Activated T-helper 9 cell treated with anti-CD3 and anti-CD28 coated beads, Interleukin-2, amount 50 U/mL, for 16 hours (primary cell): ENCODE measurements at places on chromosomes 1 and 21.

DNA sequence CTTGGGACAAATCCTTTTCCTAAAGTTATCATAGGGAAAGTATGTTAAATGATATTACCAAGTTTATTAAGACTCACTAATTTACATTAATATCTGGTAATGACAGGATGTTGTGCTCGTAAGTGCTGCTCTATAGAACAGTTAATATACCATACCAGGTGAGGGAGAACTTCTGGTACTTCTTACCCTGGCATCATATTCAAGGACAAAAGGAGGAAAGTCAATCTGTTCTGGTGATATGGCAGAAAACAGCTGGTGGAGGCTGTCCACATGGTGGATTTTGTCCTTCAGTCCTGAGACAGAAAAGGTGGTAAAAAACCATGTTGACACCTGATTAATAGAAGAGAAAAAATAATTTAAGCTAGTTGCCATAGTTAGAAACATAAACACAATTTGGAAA, 51.6 kb downstream of the GDAP2 start:
- DNase-seq: no peak

DNA sequence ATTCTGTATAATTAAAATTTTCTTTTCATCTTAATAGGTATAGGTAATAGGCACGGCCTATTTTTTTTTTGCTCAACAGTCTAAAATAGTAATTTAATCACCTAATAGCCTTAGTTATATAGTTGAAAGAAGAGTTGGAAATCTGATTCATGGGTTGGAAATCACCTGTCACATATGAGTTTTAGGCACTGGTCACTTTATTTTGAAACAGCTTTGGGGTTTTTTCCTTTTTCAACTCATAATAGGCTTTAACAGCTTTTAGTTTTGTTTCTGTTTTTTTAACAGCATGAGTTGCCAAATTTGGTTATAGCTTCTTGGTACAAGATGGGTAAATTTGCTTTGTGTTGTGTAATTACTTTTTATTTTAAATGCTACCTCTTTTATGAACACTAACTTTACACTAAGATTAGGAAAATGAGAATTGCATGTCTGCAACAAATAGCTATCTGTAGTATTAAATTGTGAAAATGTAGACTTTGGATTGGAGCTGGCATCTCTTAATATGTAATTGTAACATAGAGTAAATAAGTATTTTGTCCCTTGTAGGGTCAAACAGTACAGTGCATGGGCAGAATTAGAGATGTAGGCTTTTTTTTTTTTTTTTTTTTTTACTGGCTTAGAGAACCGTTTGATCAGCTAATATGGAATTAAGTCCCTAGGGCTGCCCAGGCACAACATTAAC, 109.8 kb downstream of the OSBPL9 start:
- no peak for DNase-seq

GRCh38 chr1:222002503-222002902, 260.6 kb upstream of the DUSP10 start:
- no peak for DNase-seq

GRCh38 chr21:34113842-34114241, 40.5 kb downstream of the MRPS6 start:
- DNase-seq: no peak

GRCh38 chr1:77926561-77927357, 38.3 kb downstream of the NEXN start:
- no peak for DNase-seq

GRCh38 chr1:152111515-152111968, 3.7 kb downstream of the TCHH start:
- no peak for DNase-seq

DNA sequence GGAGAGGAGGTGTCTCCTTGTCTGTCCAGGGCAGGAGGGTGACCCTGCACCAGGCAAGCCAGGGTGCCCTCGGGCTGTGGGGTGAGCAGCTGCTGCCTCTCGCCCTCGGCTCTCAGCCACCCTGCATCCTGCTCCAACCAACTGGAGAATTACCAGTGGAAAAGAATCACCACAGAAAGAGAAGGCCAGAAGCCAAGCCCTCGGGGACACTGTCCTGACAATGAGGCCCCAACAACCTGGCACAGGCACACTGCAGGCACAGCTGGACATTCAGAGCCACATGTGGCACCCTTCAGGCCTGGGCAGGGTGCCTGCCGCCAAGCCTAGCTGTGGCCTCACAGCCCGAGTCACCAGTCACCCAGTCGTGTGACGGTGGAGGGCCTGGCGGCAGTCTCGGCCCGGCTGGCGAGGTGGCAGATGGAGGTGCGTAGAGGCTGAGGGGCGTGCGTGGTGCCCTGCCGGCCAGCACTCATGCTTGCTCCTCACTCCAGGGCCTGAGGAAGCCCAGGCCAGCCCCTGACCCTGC, 12.0 kb downstream of the MEGF6 start:
- DNase-seq: no peak

DNA sequence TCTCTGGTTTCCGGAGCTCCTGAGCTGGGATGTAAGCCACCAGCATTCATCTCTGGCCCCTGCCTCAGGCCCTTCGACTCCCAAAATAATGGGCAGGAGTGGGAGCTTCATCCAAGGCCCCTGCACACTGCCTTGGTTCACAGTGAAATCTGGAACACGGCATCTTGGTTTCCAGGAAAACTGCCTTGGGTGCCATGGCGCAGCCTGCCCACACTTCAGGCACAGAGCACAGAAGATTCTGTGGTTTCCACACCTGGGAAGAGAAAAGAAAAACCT, 48.8 kb upstream of the POFUT2 start:
- DNase-seq: no peak

DNA sequence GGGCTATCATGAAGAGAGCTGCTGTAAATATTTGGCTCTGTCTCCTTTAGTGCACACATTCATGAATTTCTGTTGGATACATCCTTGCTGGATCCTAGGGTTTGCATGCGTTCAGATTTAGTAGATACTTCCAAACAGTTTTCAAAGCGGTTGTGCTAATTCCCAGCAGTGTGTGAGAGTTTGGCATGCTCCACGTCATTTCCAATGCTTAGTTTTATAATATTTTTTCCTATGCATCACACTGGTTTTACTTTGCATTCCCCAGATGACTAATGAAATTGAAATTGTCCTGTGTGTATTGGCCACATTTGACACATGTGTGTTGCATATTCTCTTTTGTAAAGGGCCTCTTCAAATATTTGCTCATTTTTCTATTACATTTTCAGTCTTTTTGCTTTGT, 18.5 kb upstream of the AADACL3 start:
- DNase-seq: no peak

- DNase-seq: no peak
Observed at GRCh38 chr21:26732432-26733221, 112.6 kb downstream of the ADAMTS1 start.

DNA sequence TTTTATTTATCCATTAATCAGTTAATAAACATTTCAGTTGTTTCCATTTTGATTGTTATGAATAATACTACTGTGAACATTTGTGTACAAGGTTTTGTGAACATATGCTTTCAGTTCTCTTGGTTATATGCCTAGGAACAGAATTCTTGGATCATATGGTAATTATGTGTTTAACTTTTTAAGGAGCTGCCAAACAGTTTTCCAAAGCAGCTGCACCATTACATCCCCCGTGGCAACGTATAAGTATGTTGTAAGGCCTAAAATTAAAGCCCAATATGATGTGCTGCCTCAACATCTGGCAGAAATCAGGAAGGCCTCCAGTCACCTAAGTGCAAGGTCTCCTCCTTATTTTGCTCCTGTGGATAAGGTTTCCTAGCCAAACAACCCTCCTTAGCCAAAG, 235.6 kb upstream of the CACYBP start:
- no peak for DNase-seq

GRCh38 chr1:22789356-22789994, 78.8 kb downstream of the EPHB2 start:
- DNase-seq: no peak

DNA sequence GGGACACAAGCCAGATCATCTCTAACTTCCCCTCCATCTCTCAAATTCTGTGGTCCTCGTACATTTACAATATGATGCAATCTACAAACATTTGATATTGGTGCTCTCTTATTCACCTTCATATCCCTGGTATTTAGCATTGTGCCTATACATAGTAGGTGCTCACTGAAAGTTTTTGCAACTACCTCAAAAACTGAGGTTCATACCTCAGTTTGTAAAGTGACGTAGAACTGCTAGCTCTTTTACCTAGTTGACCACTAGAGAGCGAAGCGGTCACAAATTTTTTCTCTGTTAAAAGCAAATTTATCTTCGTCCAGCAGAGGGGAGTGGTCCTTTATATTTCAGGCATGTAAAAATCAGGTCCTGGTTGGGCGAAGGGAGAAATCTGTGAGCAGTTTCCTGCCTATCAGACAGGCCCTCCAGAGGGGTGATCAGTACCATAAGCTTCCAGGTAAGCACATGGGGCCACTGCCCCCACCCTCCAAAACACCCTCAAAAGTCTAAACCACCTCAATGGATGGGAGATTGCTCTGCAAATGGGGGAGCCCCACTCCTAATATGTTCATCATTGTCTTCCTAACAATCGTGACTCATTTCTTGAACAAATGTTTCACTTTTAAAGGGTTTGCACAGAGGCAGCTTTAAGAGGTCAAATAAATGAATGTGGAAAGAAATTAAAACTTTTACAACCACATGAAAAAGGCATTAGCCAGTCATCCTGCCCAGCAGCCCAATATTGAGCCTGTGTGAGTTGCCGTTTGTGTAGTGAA, 10.6 kb upstream of the HLCS start:
- no peak for DNase-seq

- DNase-seq: no peak
Observed at GRCh38 chr1:182357171-182357570, 34.4 kb downstream of the GLUL start.

DNA sequence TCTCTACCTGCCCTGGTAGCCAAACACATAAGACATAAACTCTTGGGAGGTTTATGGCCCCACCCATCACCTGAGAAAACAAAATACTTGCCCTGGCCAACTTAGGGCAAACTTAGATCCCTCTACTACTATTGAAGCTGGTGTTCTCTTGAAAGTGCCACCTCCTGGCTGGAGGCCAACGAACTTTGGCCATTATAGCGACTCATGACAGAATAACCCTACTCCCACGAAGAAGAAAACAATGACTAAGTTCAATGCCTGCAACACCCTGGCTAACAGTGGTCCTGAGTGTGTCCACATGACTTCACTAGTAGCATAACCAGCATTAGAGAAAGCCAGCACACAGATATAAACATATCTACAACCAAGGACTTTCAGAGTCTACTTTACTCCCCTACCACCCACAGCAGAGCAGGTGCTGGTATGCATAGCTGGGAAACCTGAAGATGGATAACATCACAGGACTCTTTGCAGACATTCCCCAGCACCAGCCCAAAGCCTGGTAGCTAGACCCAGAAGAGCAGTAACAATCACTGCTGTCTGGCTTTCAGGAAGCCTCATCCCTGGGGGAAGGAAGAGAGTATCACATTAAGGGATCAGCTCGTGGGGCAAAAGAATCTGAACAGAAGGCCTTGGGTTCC, 81.0 kb downstream of the SLC30A10 start:
- DNase-seq: no peak

GRCh38 chr1:87335175-87335884, 6.7 kb downstream of the LMO4 start:
- peak; percentile 51 for DNase-seq
